ENCODE measurements at places on chromosomes 3 and 15.

GRCh38 chr15:71115567-71116351 lies 488 bp downstream of the THSD4 start:
- no peak for DNase-seq

DNA sequence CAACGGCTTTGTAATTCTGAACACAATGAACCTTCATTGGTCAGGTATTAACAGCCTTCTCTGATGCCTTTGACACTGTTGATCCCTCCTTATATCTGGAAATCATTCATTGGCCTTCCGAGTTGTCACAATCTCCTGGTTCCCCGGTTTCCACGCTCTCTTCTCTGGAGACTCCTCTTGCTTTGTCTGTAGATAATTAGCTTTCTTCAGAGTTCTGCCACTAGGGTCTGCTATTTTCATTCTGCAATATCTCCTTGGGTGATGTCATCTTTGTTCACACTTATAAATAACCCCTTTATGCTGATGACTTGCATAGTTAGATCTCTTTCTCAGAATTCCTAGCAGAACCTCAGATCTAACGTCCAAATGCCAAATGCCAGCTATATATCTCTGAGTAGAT lies 583.8 kb upstream of the ZNF717 start:
- no peak for DNase-seq

- DNase-seq, result no peak
Measured at GRCh38 chr15:73686781-73687256, 2.6 kb downstream of the CD276 start.

DNA sequence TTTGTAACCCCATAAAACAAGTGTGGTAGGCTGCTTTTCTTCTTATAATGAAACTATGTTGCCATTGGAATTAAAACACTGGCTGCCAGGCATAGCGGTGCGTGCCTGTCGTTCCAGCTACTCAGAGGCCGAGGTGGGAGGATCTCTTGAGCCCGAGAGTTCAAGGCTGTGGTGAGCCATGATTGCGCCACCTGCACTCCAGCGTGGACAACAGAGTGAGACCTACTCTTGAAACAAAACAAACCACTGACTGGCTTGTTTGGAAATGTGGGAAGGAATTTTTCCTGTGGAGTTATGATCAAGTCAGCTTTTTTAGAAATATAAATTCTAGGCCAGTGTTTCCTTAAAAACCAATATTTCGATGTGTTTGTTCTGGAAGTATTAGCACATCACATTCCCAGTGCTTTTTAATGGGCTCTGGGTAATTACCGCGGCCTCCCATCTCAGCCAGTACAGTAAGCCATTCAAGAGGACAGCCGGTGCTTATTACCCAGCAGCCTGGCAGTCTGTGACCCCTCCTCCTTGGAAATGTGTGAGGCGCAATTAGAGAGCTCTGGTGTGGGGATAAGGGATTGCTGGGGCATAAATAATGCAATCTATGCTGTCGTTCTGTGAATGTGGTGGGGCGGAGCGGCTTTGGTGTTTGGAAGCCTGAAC lies 58.3 kb upstream of the TRAK1 start:
- DNase-seq, result no peak

DNA sequence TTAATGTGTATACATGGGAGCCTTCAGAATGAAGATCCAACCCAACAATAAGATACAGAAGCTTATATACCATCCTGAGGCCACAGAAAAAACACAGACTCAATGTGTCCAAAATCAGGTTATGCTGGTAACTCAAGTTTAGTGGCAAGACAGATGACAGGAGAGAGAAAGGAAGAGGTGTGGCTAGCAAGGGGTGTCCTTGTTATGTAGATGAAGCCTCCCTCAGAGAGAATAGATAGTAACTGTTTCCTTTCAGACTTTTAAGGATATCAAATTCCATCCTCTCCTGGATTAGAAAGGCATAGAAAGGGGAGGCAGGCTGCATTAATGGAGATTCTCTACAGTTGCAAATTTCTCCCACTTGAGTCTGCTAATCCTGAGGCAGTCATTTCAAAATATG lies 447.4 kb downstream of the GABRB3 start:
- DNase-seq, result no peak

Data from stimulated activated CD4-positive, alpha-beta T cell treated with anti-CD3 and anti-CD28 coated beads, Interleukin-1b, Interleukin-23, amount 100 ng/mL, for 1 hour (primary cell).